Activated T-helper 9 cell treated with anti-CD3 and anti-CD28 coated beads, Interleukin-2, amount 50 U/mL, for 16 hours (primary cell): ENCODE measurements at places on chromosomes 1 and 21.

- DNase-seq = no peak
Measured at GRCh38 chr1:233884461-233885151, 19.9 kb upstream of the SLC35F3 start.

DNA sequence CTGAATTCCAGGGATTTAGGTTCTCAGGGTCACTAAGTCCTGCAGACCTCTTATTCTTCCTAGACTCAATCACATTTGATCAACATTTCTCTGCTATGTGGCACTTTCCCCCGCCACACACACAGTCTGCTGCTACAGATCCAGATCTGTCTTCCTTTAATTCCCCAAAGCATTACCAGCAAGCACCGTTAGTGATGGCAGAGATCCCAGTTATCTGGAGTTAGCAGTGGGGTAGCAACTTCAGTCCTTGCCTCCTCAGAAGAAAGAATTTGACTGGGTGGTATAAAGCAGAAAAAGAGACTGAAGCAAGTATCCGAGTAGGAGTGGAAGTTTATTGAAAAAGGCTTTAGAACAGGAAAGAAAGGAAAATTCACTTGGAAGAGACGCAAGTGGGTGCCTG is 100.4 kb upstream of the ETV3 start:
- DNase-seq = no peak

DNA sequence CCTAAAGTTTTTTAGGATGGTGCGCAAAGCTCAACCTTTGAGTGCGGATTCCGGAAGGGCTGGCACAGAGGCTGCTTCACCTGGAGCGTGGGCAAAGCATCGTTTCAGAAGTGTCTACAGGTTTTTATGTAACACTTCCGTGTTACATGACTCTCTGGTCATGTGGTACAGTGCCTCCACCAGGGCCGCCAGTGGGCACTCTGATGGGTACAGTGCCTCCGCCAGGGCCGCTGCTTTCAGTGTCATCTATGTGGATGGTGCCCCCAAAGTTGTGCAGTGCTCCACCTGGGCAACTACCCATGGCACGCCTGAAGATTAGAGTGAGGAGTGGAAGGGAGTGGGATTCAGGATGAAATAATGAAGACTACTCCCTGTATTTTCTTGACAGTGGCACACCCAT is 101.4 kb upstream of the C1orf174 start:
- no peak for DNase-seq

GRCh38 chr1:22751124-22751531 is 40.5 kb downstream of the EPHB2 start:
- no peak for DNase-seq

DNA sequence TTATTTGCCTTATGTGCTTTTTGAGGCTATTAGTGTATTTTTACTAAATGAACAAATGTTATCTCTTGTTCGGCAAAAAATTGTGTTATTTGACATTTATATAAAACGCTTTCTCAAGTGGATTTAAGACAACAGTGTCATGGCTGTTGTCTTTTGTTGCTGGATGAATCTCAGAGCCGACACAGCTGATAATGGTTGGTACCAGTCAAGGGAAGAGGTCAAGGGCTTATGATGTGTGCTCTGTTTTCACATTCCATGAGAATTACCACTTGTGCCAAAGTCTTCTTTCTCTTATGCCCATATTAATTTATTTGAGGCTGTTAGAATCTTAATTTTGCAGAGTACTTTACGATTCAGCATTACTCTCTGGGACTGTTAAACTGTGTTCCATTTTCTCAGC is 17.9 kb upstream of the CD101 start:
- DNase-seq = no peak

- no peak for DNase-seq
Measured at GRCh38 chr1:244057474-244058385, 6.6 kb downstream of the ZBTB18 start.

DNA sequence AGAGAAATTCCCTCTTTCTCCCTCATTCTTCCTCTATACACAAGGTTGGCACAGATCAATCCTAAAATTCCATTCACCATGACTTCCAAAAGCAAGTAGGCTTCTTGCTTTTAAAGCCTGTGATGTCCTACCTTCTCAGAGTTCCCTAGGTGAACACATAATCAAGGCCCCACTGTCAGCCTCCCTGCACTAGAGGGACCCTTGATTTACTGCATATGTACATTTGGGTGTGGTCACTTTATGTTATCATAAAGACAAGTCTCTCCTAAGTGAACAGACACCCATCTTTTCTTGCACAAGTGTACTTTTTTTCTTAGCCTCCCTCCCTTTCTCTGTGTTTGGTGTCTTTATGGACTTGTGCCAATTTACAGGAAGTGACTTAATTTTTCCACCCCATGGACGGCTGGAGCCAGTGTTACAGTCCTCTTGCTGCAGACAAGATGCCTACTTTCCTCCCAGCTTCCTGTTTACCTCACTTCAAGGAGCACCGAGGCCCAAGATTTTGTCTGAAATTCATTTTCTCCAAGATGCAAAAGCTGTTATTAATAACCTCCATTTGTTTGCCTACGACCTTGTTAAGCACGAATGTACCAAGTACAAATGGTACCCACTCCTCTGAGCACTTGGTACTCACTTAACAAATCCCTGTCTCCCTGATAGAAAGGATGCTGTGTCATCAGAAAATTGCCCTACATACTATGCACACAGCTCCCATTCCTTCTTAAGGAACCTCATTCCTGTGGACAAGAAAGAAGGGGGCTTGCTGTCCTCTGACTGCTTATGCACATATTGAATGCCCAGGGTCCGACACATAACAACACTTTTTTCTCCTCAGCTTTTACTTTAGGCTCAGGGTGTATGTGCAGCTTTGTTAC is 82.8 kb upstream of the SLC44A3 start:
- DNase-seq = no peak
